Omental fat pad (tissue), 4 donors: ENCODE measurements at places on chromosomes 5 and 9. TPM values are rescaled to one million over a fixed set of nuclear protein-coding genes. Genes with fewer than 3 reads are reported as not detected.

GRCh38 chr9:123093141-123093540, 59.7 kb downstream of the GPR21 start:
- DNase-seq: no peak

- no peak for DNase-seq
Measured at GRCh38 chr5:110727025-110727314, 499 bp upstream of the TMEM232 start.

DNA sequence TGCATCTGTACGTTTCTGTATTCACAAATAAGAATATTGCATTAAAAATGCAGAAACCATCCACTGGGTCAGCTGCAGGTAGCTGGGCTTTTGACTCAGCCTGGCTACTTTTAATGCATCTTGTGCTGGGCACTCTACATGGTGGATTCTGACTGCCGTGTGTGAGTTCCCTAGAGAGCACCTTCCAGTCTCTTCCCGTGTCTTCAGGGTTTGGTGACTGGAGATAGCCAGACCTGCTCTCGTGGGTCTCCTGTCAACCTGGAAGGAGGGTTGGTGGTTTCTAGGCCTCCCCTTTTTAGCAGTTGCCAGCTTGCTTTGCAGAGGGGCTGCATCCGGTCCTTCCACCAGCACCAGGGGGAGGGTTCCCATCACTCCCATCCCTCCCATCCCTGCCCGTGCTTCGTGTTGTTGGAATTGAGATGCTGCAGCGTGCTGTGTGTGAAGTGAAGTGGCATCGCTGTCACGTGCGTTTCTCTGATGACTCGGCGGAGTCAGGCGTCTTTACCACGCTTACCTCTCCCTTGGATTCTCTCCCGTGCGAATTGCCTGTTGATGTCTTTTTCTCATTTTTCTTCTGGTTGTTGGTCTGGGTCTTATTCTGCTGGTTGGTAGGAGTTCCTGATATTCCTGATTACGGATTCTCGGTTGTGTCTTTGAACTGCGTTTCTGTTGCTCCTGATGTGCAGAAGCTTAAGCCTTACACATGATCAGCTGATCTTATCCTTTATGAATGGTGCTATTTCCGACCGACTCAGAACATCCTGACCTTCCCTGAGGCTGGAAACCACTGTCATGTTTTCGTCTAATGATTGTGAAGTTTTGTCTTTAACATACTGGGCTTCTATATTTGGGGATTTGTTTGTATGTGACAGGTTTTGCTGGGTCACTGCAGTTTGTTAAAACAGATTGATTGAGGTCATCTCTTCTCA, 16.9 kb downstream of the FBXW5 start:
- no peak for DNase-seq

DNA sequence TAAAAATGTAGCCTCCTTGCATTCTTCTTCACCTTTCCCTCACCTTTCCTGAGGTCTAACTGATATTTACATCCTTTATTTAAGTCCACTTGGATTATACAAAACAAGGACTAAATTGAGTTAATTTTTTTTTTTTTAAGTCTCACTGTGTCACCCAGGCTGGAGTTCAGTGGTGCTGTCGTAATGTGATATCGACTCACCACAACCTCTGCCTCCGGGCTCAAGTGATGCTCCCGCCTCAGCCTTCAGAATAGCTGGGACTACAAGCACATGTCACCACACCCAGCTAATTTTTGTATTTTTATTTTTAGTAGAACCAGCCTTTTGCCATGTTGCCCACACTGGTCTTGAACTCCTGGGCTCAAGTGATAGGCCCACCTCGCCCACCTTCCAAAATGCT, 195.3 kb downstream of the BNC2 start:
- DNase-seq: no peak

DNA sequence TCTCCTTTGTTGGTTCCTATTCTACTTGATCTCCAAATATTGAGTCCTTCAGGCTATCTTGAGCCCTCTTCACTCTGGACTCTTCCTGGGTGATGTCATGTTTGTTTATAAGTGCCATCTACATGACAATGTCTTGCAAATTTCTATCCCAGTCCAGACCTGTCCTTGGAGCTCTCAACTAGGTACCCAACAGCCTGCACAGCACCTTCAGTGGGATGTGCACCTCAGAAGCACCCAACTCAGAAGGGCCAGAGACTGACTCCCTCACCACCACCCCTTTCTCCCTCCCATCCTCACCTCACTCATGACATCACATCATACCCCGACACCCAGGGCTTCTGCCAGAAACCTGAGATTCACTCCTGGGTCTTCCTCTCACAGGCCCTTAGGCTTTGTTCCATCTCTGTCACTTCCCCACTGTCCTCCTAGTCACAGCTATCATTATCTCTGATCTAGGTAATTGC, 14.4 kb downstream of the TXN start:
- no peak for DNase-seq

DNA sequence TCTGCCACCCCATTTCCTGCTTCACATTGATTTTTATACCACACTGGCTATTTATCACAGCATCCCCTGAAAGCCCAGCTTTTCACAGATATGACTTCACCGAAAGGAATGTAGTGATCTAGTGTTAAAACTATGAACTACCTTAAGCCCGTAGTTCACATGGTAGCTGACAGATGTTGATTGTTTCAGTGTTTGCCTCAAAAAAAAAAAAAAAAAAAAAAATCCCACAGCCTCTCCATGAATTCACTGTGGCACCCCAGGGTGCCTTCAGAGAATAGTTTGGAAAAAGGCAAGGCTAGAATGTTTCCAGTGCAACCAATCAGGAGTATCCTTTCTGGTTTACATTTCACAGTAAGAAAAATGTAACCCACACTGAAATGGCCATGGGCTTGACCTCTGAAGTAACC, 37.1 kb downstream of the GLIS3 start:
- DNase-seq: no peak

DNA sequence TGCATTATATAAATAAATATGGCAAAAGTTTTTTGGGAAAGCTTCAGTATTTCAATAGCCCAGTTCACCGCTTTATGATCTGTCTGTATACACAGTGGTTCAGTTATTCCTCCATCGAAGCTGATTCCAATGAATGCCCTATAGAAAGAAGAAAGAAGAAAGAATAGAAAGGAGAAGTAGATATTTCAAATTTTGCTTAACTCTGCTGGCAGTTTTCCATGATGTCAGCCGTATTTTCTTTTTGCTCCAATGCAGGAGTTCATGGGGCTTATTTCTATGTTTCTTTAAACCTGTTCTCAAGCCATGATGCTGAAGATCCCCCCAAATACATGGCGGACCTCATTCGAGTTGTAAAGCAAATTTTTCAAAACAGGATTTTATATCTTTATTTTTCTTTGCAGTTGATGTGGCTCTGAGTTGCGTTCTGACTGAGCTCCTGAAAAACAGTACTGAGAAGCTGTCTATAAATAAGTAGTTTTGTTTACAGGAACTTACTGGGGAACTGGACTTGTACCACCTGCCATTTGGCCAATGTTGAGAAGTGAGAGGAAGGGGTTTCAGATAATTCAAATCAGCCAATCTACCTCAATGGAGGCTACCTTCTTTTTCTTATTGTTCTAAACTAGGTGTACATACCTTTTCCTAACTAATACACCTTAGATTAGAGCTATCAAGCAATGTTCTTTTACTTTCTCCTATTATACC, 418.5 kb upstream of the MEF2C start:
- DNase-seq: no peak

DNA sequence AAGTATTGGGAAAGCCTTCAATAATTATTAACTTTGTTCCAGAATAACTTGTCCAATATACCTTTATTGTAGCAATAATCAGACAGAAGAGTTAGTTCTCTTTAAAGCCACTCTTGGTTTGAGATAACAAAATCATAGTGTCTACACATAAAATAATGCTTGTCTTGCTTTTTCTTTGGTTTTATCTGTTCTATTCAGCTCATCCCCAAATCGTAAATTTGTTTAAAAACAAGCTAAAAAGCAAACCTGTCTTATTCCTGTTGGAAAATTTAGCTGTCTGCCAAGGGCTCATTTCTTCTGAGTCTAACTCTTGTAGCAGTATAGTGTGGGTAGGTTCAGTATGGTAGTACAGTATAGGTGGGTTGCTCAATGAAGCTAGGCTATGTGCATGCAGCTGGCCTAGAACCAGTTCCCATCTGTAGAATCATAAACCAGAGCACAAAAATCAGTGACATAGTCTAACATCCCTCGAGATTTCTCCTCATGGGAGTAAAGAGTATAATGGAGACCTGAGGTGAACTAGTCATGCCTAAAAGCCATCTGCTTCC, 17.9 kb upstream of the APBA1 start:
- DNase-seq: no peak

Gene F12
- total RNA-seq: 0.38 TPM

GRCh38 chr9:89883401-89884341, 278.9 kb downstream of the GADD45G start:
- no peak for DNase-seq

DNA sequence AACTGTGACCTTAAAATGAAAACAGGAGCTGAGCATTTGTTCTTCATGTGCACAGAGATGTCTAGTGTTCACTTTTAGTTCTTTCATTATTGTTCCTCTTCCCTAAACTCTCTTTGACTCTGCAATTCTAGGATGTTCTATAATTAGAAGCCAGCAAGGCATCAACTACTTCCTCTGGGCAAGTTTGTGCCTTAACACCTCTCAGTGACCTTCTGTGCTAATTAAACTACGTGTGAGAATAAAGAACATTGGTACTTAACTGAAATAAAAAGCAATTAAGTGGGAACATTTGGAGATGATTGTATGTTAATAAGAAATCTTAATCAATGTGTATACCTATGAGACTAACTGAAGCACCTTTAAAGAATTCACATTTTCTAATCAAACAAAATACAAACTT, 242.8 kb downstream of the RASEF start:
- no peak for DNase-seq

Gene FCN2
- not detected for total RNA-seq

Gene TRIP13
- total RNA-seq: 0.79 TPM

DNA sequence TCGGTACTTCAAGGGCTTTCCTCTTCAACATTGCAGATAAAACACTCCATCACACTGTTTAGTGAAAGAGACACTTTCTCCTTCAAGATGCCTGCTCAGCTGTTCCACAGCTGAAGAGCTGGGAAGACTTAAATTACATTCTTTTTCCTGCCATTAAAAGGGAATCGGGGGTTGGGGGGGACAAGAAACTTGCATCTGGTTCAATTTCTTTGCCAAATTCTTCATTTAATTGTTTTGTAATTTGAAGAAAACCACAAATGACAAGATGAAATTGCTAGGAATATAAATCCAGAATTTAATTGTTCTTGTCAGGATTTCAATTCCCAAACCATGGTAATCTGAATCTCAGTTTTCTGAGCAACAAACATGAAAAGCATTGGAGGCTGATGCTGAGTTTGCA, 478.3 kb downstream of the EBF1 start:
- no peak for DNase-seq
